Stimulated activated CD4-positive, alpha-beta T cell treated with anti-CD3 and anti-CD28 coated beads, Interleukin-4, amount 100 ng/mL, for 1 hour (primary cell): ENCODE measurements at places on chromosomes 1 and 21.

GRCh38 chr1:212967801-212968200 lies 17.5 kb downstream of the VASH2 start:
- no peak for DNase-seq

- no peak for DNase-seq
Measured at GRCh38 chr1:215987092-215987875, 420.2 kb downstream of the KCTD3 start.

GRCh38 chr21:45467221-45467779 lies 62.3 kb downstream of the COL18A1 start:
- DNase-seq: no peak

DNA sequence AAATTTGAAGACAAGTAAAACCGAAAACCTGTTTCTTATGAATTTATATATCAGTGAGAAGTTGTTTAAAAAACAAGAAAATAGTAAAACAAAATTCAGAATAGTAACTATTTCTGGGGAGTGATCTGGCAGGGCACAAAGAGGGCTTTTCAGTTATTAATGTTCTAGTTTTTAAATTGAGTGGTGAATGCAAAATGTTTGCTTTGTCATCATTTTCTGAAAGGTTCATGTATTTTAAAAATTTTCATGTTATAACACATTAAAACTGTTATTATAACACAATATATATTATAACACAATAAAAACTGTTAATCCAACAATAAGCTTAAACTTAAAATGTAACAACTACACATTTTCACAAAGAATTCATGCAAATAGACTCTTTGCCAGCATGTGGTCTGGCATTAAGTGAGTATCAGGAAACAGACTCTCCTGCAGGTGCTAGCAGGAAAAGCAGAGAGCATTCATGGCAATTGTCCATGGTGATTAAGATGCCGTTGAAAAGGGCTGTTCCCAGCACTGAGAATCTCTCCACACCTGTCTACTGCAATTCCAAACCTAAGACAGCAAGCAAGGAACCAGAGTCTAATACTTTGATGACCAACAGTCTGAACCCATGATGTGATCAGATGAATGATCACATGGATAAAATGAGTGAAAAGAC lies 204.9 kb downstream of the TBX15 start:
- DNase-seq: no peak

GRCh38 chr1:18902523-18903290 lies at the start of gene ALDH4A1:
Gene ALDH4A1, minus strand, starts transcription at chr1:18902555. Its CDS starts 32 bp downstream, at chr1:18902523.
- DNase-seq: peak; percentile 88

DNA sequence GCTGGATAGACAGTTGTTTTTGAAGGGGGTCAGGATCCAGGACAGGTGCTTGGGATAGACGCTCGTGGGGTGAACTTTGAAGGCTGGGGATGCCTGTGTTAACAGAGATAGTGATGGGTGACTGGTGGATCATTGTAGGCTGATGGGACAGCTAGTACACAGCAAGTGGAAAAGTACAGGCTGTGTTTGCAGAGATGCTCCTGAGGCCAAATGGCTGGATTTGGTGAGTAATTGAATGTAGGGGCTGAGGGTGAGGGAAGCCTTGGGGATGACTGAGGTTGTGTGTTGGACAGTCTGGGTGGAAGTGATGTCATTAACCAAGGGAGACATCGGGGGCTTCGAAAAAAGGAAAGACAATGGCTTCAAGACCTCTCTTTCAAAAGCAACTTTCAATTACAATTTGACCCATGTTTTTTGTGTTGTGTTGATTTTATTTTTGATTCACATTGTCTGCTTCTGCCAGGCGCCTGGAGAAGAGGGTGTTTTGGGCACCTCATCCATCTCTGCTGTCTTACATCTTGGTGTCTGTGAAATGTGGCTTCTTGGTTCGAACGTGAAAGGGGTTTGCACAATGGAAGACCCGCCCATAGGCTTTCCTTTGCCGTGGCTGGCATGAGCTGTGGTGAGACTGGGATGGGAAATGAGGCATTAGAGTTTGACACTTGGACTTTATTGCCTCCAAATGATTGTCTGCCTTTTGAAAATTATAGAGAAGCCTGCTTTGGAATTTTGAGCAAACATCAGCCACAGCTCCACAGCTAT lies 147.5 kb downstream of the FOXD2 start:
- no peak for DNase-seq

DNA sequence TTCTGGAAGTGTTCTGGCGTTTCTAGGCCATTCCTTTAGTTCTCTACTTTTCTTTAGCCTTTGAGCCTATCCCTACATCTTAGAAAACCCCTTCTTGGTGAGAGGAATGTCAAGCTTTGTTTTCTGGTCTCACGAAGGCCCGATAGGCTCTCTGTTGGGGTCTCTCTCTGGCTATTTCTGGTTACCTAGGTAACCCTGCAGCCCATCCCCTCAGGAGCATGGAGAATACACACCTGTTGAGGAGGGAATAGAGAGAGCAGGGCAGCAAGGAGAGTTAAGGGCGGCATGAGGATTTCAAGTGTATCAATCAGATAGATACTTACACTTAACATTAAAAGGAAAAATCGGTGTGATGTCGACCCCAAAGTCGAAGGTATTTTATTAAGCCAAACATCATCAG lies 45.7 kb downstream of the LRRC8D start:
- DNase-seq: no peak

- no peak for DNase-seq
Measured at GRCh38 chr1:48492392-48492791, 20.4 kb upstream of the SPATA6 start.

- DNase-seq: no peak
Measured at GRCh38 chr1:205565799-205566198, 61.3 kb downstream of the CDK18 start.

DNA sequence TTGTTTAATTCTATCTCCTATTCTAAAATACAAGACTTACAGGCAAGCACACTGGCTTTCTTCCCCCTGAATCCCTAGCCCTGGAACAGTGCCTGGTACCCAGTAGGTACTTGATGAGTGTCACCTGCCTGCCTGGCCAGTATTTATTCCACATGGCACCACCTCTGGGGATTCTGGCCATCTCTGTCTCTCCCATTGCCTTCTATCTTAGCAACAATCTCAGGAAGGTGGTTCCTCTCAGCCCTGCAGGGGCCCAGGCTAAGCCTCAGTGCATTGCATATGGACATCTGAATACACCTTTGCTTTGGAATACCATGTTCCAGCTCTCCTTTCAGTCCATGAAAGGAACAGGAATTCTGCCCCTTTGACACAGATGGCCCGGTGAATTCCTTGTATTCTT lies 81.0 kb downstream of the HIVEP3 start:
- DNase-seq: no peak

DNA sequence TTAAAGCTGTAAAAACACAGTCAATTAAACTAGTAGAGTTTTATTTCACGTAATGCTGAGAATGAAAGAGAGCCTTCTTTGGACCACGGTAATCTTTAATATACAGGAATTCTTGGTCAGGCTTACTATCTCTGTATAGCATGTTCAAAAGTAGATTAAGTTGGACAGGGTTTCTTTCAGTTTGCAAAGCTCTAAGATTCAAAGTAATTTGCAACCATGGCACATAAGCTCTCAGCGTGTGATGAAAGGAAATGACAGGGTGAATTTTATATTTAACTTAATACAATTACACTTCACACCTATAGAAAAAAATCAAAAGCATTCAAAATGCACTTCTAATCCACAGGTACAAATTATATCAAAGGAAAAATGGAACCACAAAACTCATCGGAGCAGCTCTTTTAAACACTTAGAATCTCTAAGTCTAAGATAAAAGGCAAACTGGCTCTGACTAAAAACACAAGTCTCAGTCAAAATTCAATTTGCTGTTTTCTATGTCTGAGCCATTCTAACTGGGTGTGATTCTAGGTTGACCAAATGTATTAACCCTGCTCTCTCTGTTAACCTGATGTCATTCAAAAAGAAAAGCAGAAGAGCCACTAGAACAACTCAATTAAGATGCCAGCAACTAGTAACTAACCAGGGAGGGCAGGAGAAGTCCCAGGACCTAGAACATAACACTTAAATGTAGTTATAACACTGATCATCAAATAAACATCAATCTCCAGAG lies 147.7 kb downstream of the RERE start:
- no peak for DNase-seq
